ENCODE measurements at places on chromosomes 5 and 9.

DNA sequence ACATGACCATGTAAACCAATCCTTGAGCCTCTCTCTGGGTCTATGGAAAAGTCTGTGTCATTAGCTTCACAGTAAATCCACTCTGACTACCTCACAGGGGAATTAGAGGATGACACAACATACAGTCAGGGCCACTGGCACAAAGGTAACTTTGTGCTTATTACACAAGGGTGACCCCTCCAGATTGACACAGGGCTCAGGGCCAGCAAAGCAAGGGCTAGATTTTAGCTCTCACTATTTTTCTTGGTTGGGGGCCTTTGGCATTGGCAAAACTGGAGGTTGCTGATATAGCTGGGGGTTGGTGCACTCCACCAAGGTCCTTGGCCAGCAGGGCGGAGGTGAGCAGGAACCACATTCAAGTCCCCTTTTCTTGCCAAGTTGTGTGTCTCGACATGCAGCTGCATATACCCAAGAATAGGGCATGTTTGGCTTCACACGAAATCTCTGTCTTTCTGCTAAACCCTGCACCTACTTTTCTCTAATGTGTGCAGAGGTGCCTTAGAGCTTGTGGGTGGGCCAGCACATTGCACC, 15.2 kb upstream of the OSMR start:
- DNase-seq, result no peak

DNA sequence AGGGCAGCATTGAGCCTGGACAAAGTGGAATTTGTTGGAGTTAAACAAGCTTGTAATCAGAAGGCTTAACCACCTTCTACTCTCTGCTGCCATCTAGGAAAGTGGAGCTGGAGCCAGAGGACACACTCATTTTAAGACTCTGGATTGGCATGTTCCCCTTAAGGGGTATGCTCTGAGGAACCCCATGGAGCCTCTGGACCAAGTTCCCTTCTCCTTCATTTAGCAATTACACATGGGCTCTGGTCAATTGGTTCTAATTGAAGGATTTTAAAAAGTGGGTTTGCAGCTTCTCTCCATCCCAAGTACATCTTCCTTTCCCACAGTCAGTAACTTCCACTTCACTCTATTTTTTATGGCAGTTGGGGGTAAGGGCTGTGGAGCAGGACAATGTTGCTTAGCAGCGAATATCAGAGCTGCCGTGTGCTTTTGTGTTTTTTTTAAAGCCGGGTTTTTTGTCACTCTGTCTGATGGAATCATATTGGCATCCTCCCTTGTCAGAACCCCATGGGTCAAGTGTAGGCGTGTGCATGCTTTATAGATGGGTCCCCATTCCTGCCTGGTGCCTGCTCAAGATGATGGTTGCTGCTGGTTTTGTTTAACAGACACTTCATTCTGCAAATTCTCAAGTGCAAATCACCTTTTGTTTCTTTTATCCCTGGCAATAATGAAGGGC, 330.7 kb upstream of the ADAMTSL1 start:
- no peak for DNase-seq

GRCh38 chr5:150338546-150338945, 19.0 kb upstream of the TCOF1 start:
- DNase-seq, result no peak

DNA sequence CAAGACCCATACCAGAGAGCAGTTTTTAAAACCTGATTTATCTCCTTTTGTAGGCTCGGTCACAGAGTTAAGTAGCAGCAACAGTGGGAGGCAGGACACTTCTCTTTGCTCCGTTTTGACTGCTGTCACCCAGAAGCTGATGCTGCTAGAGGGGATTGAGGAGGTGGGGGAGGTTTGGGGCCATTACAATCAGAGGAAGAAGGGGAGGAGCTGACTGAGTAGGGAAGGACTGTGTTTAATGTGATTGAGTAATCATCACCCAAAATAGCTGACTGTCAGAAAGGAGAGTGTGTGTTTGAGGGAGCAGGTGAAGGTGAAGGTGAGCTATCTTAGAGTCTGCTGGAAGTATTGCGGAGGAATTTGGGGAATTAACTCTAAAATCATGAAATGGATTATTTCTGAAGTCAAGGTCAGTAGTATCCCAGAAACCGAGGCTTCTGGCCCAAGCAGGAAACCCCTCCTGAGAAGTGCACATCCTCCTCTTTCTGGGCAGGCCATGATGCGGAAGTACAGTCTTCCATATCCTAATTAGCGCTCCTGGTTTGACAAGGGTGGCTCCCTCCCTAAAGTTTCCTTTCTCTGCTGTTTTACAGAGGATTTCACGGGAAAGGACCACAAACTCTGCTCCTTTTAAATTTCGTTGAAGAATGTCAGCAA, 214.9 kb downstream of the PLK2 start:
- no peak for DNase-seq

DNA sequence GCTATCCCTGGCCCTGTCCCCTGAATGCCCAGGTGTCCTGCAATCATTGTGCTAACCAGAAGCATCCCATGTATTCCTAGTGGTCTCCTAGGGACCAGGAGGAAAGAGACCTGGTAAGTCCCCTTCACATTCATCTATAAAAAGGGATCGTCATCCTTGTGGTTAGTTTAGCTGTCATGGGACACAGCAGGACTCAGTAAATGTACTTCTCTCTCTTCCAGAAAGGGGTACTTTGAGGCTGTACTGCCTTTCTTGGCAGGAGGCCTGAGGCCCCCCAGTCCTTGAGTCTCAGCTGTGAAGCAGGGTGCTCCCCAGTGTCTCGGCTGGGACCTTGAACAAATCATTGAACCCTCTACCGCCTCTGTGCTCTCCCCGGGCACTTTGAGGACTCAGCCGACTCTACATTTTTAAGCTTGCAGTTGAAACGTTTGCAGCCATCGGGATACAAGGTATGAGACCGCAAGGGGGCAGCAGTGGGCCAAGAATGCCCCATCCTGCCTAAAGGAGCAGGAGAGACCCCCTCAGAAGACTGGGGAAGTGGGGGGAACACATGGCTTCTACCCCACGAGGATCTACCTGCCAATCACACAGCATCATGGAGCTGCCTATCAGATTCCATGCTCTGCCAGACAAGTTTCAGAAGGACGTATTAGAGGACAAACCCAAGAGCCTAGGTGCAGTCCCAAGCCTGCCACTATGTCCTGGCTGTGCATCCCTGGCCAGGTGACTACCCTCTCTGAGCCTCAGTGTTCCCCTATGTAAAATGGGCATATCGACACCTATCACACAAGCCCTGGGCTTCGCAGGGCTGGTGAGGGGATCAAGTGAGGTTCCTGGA, 2.4 kb upstream of the PHYKPL start:
- DNase-seq, result peak; percentile 59

DNA sequence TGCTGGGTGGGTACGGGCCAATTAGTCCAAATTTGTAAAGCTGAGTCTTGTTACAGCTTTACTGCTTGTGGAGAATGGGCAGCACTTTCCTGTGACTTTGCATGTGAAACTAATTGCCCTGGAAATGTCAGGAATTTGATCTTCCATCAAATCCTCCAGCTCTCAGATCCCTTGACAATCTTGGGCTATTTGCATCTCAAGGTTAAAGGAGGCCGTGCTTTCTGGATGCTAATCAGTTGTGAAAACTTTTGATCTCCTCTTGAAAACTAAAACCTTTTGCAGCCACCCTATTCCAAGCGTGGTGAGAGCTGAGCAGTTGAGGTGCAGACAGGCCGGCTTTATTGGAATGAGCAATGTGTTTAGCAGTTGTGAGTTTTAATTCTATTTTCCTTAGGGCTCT, 68.0 kb upstream of the CLINT1 start:
- DNase-seq, result no peak

DNA sequence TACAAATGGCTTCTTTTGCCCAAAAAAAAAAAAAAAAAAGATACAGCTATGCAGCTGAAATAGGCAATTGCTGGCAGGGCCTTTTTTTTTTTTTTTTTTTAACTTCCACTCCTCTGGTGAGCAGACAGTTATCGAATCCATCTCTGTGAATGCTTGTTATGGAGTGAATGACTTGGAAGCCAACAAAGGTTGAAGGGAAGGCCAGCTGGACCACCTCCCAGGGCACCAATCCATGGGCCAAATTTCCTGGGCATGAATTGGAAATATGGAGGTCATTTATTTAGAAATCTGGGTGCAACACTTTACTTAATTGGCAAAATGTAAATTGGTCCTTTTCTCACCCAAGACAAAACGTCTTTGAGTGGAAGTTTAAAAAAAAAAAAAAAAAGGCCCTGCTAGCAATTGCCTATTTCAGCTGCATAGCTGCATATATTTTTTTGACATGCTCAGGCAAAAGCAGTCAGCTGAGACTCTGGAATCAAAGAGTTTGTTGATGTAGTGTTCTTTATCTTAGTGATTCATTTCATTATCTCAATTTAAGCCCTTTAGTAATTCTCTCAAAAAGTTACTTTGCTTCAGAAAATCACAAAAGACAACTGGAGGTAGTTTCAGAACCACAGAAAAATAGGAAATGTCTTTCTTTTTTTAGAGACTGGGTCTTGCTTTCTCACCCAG, 392.2 kb upstream of the KLF4 start:
- no peak for DNase-seq

DNA sequence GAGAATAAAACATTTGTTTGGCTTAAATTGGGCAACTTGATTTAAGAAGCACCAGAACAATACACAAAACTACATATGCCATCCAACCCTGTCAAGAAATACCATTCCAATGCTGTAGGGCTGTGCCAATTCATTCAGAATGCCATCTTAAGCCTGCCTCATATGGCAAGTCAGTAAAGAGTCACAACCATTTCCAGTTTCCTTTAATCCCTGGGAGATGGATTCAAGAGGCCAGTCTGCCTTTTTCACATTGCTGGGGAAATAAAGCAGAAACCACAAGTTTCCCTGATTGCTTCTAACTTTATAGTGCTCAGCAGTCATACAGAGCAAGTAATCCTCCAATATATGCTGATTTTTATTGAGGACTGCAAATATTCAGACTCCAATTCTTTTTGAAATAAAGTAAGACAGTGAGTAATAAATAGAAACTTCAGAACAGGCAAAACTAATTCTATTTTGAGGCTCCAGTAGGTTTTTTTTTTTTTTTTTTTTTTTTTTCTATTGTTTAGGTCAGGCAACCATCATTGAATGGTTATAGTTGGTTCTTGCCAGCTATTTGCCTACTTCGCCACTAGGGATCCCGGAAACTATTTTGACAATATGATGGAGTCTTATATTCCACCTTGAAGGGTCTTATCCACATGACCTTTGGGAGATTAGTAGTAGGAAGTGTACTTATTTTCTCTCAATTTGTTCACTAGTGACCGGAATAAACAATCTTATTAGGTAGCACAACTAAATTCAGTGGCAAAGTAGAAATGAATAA, 400.9 kb upstream of the MEF2C start:
- no peak for DNase-seq

DNA sequence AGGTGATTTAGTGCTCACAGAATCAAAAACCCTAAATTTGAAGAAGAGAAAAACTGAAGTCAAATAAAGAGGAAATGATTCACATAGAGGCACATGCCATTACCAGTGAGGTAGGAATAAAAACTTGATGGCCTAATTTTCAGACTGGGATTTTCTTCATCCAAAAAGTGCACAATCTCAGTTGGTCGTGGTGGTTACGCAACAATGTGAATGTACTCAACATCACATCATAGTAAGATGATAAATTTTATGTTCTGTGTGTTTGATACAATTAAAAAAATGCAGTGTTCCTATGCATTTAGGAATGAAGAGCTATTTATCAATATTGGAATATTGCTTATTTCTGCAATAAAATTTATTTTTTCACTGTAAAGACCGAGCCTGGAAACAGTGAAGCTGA, 60.7 kb downstream of the SV2C start:
- DNase-seq, result no peak

All from SW480 (cell line).